ENCODE measurements at places on chromosomes 1 and 21.

- DNase-seq, result no peak
Measured at GRCh38 chr1:164515711-164516331, 43.2 kb upstream of the PBX1 start.

DNA sequence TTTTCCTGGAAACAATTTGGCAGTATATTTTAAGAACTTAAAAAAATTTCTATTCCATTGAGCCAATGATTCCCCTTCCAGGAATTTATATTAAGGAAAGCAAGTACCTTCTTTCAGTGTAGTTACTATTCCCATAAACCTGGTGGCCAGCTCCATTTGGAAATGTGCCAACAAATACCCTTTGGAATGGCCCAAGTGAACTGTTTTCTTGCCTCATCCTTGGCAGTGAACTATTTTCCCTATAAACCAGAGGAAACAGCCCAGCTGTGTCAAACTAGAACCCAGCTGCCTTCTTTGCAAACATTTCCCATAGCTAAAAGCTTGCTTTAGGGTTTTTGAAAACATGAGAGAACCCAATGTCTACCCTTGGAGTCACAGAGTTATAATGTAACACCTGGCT lies 496.9 kb downstream of the NEGR1 start:
- no peak for DNase-seq

DNA sequence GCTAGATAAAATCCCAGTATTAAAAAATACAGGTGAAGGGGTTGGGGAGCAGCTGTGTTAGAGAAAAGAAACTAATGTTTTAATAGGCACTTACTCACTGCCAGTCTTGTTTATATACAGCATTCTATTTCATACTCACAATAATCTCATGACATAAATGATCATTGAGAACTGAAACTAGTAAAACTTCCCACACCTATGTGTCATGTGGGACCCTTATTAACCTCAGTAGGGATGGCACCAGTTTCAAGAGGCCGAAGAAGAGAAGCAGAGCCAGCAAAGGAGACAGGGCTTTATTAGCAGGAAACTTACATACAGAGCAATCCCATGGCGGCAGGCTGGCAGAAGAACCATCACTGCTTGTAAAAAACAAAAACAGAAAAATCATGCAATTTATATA lies 48.8 kb upstream of the KCNH1 start:
- no peak for DNase-seq

- no peak for DNase-seq
Measured at GRCh38 chr1:43448955-43449707, 4.6 kb downstream of the HYI start.

- DNase-seq, result peak; percentile 84
Measured at GRCh38 chr1:101025657-101026429, at the start of gene DPH5. Gene DPH5, minus strand, starts transcription at chr1:101025784. Its CDS starts 341 bp downstream, at chr1:101025443.

GRCh38 chr1:51648180-51649109 lies 31.6 kb downstream of the OSBPL9 start:
- no peak for DNase-seq

DNA sequence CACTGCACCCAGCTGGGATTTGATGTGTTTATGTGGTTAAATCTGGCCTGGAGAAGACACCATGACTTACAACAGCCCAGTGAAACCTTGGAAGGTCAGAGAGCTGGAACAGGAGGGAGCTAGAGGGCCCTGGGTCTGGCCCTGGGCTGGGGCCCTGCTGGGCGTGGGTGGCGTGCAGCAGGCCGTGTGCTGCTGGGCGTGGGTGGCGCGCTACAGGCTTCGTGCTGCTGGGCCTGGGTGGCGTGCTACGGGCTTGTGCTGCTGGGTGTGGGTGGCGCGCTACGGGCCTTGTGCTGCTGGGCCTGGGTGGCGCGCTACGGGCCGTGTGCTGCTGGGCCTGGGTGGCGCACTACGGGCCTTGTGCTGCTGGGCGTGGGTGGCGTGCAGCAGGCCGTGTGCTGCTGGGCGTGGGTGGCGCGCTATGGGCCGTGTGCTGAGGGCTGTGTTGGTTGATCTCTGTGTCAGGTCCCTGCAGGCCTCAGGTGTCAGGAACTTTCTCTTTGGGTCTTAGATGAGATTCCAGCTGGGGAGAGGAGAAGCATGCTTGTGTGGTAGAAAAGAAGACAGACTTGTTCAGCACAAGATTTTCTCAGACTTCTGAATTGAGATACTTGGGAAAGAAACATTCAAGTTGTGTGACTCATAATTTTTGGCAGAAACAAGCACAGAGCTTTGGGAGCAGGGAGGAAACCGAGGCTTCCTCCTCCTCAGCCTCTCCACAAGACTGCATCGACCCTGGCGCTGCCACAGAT lies 66.0 kb downstream of the COL18A1 start:
- no peak for DNase-seq

DNA sequence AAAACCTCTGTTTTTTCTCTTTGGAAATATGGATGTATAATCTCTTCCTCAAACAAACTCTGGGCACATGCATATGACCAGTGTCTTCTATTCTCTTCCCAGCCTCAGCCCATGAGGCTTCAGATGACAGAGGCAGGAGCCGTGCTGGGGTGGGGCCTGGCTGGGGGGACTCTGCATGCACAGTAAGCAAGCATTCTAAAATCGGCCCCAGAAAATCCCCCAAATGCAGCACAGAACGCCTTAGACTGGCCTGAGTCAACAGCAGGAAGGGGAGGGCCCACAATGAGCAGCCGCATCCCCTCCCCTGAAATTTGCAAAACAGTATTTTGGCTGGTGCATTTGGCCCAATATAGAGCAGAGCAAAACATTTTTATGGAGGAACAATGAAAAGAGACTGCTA lies 47.8 kb downstream of the ITPKB start:
- no peak for DNase-seq

DNA sequence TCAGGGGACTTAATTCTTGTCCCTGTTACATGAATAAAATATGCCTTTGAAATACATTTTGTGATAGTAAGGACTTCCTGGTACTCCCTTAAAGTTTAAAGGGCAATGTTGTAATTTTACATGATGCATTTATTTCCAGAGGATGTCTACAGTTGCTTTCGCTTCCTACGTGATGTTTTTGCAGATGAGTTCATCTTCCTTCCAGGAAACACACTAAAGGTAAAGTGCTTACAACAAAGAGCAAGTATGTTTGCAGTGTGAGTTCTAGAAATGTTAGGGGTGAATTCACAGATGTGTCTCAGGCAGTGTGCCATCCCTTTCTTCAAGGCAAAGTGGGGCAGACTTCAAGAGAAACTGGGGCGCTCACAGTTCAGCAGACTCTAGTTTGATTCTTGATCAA lies 31.2 kb downstream of the GNPAT start:
- no peak for DNase-seq

DNA sequence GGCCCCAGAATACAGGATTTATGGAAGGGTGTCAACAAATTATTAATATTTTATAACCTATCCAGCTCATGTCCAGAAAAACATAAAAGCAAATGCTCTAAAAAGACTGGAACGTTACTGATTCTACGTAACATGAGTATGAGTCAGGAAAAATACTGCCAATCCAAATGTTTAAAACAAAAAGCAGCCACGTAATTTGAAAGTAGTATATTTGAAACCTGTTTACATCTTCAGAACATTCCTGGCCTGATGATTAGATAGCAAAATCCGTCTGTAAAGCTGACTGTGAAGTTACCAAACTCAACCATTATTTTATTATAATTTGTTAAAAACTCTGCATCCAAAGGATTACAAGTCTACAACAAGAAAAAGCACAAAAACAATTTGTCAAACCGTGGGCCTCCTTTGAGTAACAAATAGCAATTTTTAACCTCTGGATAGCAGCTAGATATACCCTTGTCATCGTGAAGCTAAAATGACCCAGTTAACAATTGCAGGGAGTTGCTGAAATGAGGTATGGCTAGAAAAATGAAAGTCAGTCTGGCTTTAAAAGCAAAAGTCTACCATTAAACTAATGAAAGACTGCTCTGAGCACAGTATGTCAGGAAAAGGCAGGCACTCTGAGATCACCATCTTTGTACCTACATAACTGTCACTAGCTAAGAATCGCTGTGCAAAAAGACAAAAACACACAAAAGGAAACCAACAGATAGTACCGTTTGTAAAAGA lies 1.2 kb downstream of the UBR4 start:
- DNase-seq, result no peak

DNA sequence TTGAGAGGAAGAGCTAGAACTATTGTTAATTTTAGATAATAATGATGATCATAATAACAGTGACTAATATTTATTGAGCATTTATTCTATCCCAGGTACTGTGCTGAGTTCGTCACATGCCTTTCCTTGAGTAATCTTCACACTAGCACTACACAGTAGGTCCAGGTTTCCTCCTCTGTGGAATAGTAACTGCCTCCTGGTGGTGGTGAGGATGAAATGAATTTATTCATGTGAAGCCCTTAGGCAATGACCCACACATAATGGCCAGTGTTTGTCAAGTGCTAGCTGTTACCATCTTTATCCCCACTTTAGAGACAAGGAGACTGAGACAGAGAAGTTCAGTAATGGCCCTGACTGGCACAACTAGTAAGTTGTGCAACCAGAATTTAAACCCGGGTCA lies 5.9 kb downstream of the NIPAL3 start:
- no peak for DNase-seq

GRCh38 chr1:12472798-12473551 lies 145.0 kb downstream of the DHRS3 start:
- no peak for DNase-seq

GRCh38 chr1:226993814-226994585 lies 53.9 kb downstream of the COQ8A start:
- DNase-seq, result no peak

DNA sequence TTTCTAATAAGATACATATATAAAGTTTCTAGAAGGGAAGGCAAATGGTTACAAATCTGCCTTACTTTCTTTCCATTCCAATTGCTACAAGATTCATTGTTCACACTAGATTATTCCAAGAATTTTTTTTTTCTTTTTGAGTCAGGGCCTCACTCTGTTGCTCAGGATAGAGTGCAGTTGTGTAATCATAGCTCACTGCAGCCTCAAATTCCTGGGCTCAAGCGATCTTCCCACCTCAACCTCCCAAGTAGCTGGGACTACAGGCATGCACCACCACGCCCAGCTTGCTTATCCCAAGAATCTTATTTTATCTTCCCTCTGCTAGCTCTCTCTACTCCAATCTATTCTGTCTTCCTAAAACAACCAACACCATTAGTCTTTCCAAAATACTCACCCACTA lies 81.8 kb downstream of the KIAA0319L start:
- no peak for DNase-seq

Measured in hippocampal formation (tissue), 2 donors.